ENCODE measurements at places on chromosomes 7 and 10.

GRCh38 chr10:13765641-13766341, 179.0 kb downstream of the PRPF18 start:
- no peak for DNase-seq

DNA sequence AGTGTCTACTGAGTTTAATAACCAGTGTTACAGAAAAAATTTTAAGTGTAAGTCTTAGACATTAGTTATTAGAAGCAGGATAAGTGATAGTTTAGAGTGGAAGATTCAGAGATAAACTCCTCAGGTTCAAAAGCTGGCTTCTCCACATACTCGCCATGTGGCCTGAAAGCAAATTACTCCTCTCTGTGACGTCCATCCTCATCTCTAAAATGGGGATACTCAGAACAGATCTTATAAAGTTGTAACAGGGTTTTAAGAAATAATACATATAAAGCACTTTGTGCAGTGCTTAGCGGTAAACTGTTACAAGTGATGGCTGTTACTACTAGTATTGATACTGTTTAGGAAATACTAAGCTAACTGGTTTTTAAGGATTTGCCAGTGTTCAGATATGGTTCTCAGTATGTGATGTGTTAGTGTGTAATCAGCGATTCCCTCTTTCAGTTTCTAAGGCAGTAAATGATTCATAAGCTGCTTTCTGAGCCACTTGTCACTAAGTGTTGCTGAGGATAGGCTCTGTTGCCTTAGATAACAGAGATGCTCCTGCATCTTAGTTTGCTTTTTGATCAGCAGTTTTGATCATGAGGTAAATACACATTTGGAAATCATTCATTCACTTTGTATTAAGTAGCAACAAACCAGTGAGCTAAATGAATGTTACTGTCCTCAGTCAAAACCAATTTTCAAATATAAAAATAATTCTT, 58.7 kb downstream of the CYP51A1 start:
- DNase-seq, result no peak

- no peak for DNase-seq
These were observed 513.6 kb downstream of the SORCS3 start for GRCh38 chr10:105154736-105155135.

- peak; percentile 30 for DNase-seq
These were observed 38.3 kb upstream of the PDCD4 start for GRCh38 chr10:110833234-110833940.

- no peak for DNase-seq
These were observed 7.2 kb downstream of the NEUROD6 start for GRCh38 chr7:31333291-31333690.

- no peak for DNase-seq
These were observed 11.1 kb downstream of the ERVW-1 start for GRCh38 chr7:92466682-92467081.

Data from nephron progenitor cell (in vitro differentiated cells).